Right lung (tissue), 10 donors: ENCODE measurements at places on chromosomes 16 and 17. TPM values are rescaled to one million over a fixed set of nuclear protein-coding genes. Genes with fewer than 3 reads are reported as not detected.

DNA sequence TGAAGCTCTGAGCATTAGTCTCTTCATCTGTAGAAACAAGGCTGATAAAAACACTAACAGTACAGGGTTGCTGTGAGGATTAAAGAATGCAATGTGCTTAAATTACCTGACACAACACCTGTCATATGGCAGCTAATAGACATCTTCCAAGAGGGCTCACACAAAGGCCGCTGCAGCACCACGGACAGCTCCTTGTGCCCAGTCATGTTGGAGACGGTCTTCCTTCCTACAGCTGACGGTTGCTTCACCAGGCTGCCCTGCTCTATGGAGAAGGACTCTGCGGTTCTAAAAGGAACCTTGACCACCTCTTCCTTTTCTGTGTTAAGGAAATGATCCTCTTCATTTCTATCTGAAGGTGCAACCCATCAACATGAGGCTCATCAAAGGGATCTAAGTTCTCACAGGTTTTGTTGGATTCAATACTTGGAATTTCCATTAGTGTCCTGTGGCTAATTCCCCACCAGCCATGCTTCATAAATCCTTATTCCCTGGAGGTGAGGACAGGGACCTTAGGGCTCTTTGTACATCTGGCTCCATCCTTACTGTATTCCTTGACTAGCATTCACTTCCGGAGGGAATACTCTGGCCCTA is 138.9 kb upstream of the CES5A start:
- DNase-seq, result peak; percentile 50

GRCh38 chr17:49170216-49170615 is 37.6 kb downstream of the B4GALNT2 start:
- DNase-seq, result no peak

DNA sequence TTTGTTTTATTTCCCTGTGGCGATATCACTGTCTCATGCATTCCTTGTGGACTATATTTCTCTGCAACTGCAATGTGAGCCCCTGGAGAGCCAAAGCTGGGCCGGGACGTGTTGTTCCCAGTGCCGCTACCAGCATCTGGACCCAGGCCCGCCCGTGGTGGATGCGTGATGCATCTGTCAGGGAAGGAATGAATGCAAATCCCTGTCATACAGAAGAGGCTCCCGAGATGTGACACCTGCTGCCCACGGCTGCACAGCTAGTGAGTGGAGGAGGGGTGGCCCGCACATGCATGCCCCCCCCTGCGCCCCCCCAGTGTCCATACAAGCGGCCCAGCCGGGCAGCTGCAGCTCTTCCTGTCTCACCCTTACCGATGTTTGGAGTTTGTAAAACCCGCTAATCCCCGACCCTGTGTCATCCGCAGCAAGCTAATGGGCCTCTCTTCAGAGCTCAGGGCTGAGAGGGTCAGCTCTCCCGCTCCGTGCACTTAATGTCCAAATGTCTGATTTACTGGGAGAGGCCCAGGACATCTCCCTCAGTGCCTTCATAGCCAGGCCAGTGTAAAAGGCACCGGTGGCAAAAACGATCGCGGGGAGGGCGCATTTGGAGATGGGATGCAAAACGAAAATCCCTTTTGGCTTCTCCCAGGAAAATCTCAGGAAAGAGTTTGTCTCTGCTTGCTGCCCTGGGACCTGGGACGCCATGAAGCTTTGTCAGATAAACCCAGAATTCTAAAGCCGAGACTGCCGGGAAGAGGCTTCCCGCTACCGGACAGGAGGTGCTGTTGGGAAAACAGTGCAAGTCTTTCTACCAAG is 91.8 kb downstream of the FOXL1 start:
- DNase-seq, result peak; percentile 40

- DNase-seq, result no peak
These were observed 97.9 kb upstream of the ZNF750 start for GRCh38 chr17:82937411-82938371.

GRCh38 chr16:3671424-3671823 is 16.9 kb downstream of the DNASE1 start:
- DNase-seq, result no peak

GRCh38 chr16:61780161-61780560 is 256.1 kb downstream of the CDH8 start:
- no peak for DNase-seq

GRCh38 chr17:73600103-73600871 is 44.0 kb downstream of the SDK2 start:
- peak; percentile 41 for DNase-seq

DNA sequence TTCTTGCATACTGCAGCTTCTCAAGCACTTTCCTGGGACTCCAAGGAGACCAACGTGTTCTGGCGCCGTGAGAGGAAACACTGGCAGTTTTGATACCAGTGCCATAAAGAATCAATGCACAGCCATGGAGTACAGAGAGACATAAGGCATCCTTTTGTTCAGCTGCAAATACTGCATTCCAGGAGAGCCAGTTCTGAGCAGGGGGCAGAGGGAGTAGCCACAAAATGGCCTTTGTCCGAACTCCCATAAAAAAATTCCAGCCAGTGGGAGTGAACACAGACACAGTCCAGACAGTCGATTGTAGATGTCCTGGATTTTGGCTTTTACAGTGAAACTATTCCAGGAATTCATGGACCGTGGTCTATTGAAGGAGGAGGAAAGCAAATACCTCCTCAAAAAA is 36.2 kb upstream of the TEKT3 start:
- no peak for DNase-seq

GRCh38 chr16:70467608-70468007 is 13.2 kb downstream of the FCSK start:
- DNase-seq, result no peak

DNA sequence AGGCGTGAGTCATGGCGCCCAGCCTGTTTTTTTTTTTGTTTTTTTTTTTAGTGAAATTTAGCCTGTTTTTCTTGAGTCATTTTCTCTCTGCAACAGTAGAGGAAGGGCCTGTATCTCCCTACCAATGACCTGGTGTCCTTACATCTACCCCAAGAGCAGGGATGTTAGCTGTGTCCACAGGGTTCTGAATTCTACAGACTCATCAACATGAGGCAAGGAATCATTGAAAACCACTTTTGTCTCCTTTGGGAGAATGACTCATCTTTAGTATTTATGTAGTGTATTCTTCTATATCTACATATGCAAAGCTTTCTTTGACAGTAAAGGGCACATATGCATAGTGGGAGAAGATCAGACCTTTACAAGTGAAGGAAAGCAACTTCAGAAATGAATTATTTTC is 105.3 kb downstream of the SPECC1 start:
- no peak for DNase-seq

DNA sequence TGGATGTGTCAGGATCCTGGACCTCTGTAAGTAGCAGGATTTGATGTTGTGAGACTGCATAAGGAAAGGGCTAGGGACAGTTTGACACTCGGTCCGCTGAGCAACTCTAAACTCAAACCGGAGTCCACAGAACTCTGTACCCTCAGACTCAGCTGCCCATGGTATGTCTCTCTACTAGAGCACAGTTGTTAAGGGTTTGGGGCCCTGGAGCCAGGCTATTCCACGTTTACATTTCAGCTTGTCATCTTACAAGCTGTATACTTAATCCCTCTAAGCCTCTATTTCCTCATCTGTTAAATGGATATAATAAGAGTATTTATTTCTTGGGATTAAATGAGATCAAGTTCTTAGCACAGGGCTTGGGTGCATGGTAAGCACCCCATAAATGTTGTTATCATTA is 27.9 kb downstream of the HOXB1 start:
- DNase-seq, result no peak

DNA sequence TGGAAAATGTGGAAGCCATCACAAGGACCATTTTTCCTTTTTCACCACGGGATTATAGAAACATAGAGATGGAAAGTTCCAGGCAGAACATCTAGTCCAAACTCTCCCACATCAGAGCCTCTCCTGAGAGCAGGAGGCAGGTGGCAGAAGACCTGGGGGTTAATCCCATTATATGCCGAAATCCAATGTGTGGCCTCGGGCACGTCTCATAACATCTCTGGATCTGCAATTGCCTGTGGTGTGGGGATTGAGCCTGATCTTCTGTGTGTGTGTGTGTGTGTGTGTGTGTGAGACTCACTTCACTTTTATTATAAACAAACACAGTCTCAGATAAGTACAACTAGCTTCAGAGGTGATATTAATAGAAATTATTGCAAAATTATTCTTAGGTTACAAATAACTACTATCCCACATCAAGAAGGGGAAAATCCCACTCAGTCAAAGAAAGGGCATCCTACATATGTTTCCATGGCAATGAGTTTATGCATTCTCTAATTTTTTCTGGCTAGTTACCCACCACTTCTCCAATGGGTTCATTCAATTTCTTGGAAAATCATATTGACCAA is 199.1 kb downstream of the FOXL1 start:
- no peak for DNase-seq

GRCh38 chr17:76528156-76528527 is 9.4 kb downstream of the CYGB start:
- DNase-seq, result no peak

- DNase-seq, result no peak
These were observed 11.8 kb downstream of the MRM1 start for GRCh38 chr17:36613155-36613554.

GRCh38 chr17:61206922-61207321 is 192.7 kb upstream of the TBX2 start:
- no peak for DNase-seq

GRCh38 chr16:66551348-66551759 is 1.0 kb upstream of the CKLF start:
- peak; percentile 16 for DNase-seq

- DNase-seq, result no peak
These were observed 81.7 kb downstream of the GOSR1 start for GRCh38 chr17:30558686-30559545.

DNA sequence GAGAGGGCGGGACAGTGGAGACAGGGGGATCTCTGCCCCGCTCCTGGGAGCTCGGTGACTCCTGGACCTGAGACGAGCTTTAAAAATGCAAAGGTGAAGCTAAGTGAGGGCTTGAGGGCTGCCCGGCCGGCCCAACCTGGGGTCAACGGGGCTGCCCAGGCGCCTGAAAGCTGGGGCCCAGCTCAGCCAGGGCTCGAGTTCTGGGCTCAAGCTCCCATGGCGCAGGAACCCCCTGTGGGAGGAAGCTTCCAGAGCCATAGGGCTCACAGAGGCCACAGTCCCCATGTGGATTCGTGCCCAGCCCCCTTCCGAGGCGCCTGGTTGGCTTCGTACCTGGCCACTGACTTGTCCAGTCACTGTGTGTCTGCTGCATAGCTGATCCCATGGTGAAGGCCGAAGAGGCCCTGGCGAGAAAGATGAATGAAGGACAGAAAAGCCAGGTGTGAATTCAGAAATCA is 75.8 kb upstream of the GSE1 start:
- DNase-seq, result no peak

ABCA10 gene
- 14.3 TPM for polyA plus RNA-seq

MFSD11 gene
- 34.3 TPM for polyA plus RNA-seq

XAF1 gene
- polyA plus RNA-seq, result 14.1 TPM

LRRC46 gene
- polyA plus RNA-seq, result 3.7 TPM

GPR179 gene
- polyA plus RNA-seq, result 0.17 TPM

FOXO3B gene
- 4.9 TPM for polyA plus RNA-seq

C17orf67 gene
- polyA plus RNA-seq, result 3.9 TPM

KRT40 gene
- 0.06 TPM for polyA plus RNA-seq

TLCD3B gene
- polyA plus RNA-seq, result 0.97 TPM
